ENCODE measurements at places on chromosomes 7 and 10.

DNA sequence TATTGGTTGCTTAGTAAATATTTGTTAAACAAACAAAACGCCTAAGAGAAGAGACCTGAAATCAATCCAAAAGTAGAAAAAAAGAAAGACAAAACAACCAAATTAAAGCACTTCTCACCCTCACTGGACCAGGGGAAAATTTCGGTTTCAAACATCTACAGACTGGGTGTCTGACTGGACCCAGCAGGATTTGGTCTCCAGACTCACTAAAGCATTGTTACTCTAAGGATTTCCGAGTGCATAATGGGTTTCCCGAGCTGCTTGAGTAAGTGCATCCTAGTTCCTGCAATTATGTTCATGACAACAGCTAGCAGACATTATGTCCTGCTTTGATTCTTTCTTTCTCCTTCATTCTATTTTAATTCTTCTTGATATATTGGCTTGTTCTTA is 51.8 kb upstream of the FAM3C start:
- no peak for DNase-seq

DNA sequence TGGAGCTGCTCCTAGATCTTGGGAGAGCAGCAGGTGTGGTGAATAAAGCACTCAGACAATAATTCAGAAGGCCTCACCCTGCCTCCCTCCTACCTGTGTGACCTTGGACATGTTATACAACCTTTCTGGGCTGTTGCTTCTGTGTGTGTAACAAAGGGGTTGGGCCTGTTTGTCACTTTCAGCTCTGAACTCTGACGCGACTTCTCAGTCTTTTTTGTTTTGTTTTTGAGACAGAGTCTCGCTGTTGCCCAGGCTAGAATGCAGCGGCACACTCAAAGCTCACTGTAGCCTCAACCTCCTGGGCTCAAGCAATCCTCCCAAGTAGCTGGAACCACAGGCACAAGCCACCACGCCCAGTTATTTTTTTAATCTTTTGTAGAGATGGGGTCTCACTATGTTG is 89.3 kb downstream of the DNMBP start:
- no peak for DNase-seq

DNA sequence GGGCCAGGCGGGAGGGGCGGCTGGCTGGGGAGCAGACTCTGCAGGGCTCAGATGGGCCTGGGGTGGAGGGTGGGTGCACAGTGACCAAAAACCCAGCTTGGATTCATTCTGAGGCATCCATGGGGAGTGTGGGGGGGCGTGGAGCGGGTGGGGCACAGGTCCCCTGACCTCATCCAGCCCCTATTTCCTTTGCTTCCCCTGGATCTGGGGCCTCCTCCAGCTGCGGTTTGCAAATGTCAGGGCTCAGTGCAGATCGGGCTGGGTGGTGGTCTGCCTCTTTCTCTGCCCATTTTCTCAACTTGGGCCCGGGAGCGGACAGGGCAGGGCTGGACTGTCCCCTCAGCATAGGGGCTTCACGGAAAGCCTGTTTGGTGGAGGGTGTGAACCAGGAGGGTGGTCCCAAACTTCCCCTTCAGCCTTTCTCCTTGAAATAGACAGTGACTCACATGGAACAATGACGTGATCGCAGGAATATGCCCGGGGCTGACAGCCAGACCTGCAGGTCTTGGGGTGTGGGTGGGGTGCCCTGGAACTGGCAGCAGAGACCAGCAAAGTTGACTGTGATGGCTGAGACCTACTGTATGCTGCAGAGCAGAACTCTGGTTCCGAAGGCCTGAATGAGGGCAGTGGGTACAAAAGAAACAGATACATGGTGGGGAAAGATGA is 72.9 kb upstream of the PODXL start:
- DNase-seq = no peak

- no peak for DNase-seq
Measured at GRCh38 chr7:462173-463103, 57.2 kb downstream of the PDGFA start.

- DNase-seq = no peak
Measured at GRCh38 chr10:113219446-113219845, 269.4 kb downstream of the TCF7L2 start.

DNA sequence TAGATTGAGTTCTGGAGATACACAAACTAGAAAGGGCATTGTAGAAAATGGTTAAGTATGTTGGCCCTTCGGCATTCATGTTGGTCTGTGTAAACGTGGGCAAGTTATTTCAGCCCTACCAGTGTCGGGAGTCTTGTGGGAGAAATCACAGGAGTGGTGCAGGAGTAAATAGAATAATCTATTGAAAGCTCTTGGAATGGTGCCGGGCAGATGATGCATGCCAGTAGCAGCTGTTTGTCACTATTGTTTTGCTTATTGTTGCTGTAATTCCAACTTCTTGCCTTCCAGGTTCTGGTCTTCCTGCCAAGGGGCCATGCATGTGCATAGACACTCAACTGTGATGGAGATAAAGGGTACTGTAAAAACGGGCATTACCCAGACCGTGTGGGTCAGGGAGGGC is 259.4 kb downstream of the CAMK1D start:
- DNase-seq = no peak

DNA sequence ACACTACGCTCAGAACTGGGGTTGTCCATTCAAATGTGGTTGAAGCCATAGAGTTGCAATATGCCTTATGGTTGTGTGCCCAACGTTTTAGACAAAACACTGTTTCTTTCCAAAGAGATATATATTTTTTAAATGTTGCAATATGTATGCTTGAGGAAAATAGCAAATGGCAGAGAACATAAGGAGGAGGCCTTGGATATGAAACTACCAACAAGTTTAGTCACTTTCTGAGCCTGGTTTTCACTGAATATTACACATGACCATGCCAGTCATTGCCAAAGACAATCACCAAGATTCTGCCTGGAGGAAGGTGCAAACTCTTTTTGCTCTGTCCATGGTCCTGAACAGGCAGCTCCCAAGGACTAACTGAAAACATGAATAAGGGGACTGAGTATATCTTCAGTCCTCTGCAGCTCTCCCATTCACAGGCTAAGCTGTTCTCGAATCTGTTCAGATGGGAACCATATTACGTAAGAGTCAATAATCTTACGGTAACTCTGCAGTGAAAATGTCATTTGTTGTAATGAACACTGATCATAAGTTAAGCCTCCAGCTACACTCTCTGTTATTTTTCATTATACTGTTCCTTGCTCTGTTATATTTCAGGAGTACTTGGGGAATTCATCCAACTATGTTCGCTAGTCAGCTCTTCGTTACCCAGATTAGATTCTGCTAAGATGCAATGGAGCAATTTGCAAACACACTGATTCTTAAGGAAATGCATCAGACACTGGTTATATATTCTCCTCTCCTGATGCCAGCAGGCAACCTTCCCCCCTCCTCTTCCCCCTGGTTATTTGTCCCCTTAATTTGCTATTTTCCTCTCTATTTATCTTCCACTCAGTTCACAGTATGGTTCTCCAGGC is 90.7 kb upstream of the C1QL3 start:
- no peak for DNase-seq

DNA sequence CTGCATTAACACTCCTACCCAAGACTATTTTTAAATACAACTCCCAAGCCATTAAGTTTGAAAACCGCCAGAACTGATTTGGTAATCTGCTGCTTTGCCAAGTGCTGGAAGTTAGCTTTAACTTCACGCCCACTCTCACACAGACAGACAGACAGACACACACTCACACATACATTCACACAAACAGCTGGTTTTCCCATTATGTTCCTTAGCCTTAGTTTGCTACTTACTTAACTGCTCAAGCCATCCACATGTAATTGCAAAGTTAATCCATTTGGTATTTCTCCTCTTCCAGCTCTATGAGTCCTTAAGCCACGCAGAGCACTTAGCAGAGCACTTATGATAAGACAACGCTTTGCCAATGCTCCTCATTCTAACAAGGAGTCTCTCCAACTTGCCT is 8.3 kb downstream of the COBL start:
- no peak for DNase-seq

GRCh38 chr10:61939902-61940301 is 38.4 kb downstream of the ARID5B start:
- no peak for DNase-seq

DNA sequence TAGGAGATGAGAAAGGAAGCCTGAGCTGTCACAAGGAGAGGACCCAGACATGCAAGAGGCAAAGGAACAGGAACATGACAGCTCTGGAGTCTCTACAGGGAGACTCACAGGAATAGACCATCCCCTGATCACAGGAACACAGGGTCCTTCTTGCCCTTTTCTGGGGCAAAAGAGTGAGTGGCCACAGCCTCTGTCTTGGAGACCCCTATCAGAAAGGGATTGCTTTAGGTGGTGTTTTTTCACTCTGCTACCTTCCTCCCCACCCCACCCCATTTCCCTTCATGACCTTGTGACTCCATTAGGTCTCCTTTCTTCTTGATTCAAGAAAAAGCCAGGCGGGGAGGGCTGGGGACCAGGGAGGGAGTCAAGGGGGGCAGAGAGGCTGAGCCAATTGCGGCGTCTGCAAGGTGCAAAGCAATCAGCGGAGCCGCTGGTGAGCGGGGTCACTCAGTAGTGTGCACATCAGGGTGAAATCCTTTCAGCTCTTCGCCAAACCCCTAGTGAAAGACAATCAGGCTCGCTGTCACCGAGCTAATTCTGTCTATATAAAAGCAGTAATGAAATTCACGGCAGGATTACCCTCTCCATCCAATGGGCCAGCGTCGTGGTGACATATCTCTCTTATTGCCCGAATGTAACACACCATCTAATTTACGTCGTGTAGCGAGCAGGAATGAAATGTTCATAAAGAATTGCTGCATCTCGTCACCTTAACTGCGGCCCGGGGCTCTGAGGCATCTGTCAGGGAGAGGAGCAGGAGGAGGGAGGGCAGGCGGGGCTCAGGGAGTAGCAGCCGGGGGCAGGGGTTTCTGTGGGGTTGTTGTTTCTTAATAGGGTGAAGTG is 31.5 kb upstream of the BTRC start:
- DNase-seq = no peak

DNA sequence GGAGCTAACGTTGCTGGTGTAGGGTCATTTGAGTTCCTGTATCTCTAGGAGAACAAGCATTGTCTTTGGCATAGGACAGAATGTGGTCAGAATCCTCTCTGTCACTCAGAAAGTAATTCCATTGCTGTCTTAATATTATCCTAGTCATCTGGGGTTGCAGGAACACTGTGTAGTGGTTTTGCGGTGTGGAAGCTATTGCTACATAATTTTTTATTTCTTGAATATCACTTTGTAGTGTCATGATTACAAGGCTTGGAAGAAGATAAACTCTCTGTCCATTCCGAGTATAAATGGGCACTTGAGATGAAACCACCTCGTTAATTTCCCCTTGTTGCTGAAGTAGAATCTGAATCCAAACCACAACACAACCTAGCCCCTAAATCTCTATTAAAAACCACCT is 919.2 kb downstream of the LRMDA start:
- no peak for DNase-seq

DNA sequence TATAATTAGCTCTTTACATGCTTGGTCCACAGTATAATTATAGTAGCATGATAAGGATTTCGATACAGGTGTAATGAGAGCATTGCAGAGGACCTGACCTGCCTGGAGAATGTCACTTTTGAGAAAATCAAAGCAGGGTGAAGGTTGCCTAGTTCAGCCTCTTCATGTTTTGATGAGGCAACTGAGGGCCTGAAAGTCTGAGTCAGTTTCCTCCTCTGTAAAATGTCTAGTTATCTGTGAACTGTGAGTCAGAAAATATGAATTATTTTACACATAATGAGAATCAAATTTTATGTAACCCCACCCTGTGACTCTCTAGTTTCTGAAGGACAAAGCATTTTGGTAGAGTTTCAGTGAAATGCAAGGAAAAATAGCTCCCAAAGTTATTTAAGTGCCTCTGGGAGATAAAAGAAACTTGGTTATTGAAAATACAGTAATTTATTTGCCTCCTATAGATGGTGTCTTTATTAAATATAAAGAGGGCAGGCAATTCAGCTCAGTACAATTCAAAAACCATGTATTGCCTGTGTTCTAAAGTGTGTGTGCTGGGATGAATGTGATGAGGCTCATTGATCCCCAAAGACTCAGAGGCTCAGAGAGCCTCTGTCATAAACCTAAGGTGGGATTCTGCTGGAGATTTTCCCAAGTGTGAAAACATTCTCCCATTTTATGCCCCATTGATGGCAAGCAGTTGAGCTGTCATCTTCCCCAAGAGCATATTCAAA is 37.3 kb upstream of the SAMD9L start:
- peak; percentile 4 for DNase-seq

GRCh38 chr7:12731214-12731656 is 43.8 kb downstream of the ARL4A start:
- peak; percentile 5 for DNase-seq

DNA sequence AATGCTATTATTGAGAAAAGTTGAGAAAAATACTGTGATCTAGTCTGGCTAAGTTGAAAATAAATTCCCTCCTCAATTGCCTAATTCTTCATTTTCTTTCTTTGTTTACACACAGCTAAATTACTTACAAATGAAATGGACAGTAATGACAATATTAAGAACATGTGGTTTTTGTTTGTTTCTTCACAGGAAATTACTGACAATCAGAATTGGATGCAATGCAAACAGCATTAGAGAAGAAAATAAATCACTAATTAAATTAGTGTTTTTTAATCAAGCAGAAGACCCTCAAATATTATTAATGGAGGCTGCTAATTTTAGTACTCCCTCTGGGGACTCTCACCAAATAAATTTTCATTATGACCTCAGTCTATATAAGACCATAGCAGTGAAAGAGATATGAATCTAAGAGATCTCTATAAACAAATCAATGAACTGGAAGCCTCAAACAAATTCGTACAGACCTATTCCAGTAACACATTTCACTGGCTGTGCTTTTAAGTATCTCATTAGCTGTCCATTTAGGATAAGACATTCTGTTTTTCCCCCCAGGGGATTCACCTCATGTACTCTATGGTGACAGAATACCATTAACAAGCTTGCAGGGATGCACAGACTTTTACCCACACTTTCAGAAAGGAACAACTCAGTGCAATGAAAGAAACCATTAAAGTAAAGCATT is 202.0 kb upstream of the DGKB start:
- no peak for DNase-seq

- DNase-seq = no peak
Measured at GRCh38 chr10:109668154-109668665, 255.1 kb downstream of the XPNPEP1 start.

DNA sequence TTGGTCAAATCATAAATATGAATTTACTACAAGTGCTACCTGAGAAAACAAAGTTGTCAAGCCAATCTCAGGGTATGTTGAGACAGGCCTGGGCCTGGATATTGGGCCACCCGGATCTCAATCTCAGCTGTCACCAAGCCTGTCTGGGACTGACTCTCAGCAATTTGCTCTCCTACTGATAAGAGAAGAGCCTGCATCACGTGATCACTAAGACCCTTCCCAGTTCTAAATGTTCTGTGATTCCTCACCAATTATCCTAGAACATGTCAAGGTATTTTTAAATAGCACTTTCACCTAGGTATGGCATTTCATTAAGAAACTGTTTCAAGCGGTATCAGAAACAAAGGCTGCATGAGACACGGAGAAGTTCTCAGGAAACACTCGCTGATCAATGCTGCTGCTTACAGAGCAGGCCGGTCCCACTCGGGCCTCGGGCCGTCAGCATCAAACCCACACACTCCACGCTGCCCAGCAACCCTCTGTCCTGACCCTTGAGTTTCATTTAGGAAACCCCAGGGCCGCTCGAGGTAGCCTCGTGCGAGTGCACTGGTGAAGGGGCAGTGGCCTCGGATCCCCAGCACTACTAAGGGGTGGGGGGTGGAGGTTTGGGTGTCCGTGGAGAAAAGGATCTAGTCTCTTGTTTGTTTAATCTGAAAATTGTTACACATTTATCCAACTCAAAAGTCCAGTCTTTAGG is 4.1 kb downstream of the KLF6 start:
- DNase-seq = peak; percentile 36

All from activated naive CD4-positive, alpha-beta T cell treated with Interleukin-2 at 50 U/mL for 16 hours (primary cell).